ENCODE measurements at places on chromosomes 5 and 9.

- DNase-seq, result no peak
Observed at GRCh38 chr5:179309751-179310320, 35.4 kb downstream of the ADAMTS2 start.

GRCh38 chr5:74542482-74542881 is 98.0 kb downstream of the ENC1 start:
- DNase-seq, result no peak

DNA sequence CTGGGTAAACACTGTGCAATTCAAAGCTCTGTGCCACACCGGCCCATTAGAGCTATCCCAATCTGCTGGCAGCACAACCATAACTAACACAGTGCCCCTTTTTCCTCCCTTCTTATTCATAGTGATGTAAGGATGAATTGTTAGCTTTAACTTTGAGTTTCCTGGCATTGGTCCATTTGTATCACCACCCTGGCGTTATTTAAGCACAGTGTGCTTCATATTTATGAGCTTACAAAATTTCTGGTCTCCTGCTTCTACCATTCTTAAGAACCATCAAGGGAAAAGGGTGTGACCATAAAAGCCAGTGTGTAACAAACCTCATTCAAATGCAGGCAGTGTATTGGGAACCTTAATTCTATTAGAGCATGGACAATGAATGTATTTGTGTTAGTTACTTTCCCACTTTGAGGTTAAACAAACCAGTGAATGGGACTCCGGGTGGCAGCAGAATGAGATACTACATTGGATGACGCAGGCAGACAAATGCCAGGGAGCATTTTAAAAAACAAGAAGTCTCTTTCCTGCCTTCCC is 222.6 kb downstream of the TMEM161B start:
- no peak for DNase-seq

DNA sequence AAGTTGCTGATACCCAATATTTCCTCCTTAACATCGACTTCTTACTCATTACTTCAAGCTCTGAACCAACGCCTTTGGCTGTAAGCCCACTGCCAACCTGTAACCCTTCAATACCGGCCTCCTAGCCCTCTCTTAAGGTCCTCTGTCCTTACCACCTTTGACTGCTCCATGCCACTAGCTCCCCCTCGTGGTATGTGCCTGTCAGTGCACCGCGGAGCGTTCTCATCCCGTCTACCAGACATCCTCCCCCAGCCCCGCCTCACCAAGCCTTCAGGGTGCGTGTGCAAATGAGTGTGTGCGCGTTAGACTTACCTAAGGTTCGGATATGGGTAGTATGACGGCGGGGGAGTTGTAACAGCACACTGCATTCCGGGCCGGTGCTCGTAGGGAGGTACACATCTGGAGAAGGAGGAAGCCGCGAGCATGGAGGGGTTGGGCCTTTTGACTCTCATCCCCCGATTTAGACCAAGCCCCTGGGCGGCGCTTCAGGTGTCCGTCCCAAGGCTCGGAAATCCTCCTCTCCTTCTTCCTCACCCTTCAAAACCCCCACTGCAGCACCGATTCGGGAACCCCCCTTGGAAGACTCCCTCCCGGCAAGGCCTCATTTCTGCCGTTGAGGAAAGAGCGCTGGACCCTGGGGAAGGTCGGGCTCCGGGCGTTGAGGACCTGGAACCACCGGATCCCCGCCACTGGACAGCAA is 2.8 kb upstream of the MYORG start:
- peak; percentile 73 for DNase-seq

DNA sequence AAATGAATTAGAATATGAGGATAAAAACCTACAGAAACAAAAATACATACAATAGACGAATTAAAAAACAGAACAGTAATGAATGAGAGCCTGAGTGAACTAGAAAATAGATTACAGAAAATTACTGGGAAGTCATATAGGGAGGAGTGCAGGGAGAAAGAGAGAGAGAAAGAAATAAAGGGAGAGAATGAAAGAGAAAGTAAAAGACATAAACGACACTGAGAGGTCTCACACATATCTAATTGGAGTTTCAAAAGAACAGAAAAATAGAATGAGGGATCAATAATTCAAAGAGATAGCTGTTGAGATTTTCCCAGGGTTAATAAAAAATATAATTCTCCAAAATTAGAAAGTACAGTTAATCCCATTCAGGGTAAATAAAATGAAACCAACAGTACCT is 156.4 kb upstream of the FTMT start:
- no peak for DNase-seq

- DNase-seq, result no peak
Observed at GRCh38 chr5:33890131-33891032, 1.4 kb downstream of the ADAMTS12 start.

DNA sequence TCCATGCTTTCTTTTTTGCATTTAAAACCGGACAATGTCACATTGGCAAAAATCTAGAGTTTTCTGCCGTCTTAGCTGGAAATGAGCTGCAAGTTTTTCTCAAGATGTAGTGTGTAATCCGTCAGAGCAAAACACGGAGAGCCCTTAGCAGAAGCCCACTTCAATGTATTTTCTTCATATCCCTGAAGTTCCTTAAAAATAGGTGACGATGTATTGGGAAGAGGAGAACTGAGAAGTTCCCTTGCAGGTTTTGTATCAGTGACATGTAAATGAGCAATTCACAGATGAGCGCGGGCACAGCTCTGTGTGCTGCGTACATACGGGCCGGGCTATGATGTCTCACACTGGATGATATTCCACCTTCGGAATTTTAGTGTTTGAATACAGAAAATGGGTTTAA is 14.8 kb upstream of the CLPTM1L start:
- no peak for DNase-seq

DNA sequence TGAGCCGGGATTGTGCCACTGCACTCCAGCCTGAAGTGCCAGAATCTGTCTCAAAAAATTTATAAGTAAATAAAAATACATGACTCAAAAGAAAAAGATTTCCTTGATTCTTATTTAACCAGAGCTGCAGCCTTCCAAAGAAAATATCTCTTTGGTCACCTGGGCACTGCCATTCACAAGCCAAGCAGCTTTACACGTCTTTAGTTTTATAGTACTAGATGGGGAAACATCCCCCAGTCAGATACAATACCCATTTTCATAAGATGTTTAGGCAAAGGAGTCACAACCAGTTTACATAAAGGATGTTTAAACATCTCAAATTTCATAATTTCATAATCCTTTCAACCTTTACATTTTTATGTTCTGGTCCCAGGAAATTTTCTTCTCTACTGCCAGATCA is 13.7 kb upstream of the OXCT1 start:
- no peak for DNase-seq

DNA sequence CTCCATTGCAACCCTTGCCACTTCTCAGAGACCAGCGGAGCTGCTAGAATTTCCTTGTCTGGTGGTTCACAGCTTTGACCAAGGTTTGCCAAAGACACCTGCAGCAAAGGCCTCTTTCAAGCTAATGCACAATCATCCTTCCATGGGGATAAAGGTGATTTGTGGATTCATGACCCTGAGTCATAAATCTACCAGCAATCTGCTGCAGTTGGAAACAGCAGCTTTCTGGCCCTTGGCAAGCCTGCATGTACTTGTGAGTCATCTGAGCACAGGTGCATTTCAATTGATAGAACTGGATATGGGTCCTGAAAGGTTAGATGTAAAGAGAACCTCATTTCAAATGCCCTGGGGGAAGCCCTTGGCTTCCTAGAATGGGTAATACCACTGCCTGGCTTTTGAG is 21.6 kb upstream of the TCF7 start:
- DNase-seq, result no peak

DNA sequence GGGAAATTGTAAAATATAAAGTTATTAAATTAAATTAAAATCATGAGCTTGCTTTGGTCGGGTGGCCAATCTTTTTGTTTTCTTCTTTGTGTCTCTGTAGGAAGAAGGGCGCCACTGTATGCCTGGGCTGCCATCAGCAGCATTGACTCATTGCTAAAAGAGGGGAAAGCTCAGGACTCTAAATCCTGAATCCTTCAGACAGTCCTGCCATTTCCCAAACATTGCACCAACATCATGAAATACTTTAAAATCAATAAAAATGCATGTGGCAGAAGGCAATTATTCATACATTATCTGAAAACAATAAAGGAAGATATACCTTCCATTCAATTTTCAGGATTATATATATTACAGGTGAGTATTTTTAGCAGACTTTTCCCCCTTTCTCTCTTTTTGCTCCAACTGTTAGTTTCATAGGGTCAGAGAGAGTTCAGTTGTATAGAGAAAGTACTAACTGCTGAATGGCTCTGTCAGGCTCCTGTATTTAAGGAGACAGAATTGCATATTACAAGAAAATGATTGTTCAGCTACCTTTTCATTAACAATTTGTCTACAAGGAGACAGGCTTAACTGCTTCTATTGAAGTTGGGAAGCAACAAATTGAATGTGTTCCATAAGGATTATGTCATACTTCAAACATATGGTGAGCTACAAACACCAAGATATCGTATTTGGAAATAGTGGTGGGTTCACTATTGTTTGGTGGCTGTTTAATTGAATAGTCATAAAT is 95.7 kb downstream of the ATPSCKMT start:
- DNase-seq, result no peak

DNA sequence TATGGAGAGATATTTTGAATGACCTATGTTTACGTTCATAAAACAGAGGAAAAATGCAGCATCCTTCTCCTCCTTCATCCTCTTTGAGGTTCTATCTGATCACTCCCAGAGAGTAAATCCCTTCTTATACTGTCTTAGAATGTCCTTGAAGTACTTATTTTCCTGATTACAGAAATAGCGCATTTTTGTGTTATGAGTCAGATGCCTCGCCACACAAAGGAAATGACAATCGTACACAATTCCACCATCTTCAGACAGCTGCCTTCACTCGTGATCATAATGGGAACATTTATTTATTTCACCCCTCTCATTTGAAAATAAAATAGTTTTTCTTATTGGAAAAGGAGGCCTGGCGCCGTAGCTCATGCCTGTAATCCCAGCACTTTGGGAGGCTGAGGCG is 2.4 kb upstream of the GLT6D1 start:
- no peak for DNase-seq

DNA sequence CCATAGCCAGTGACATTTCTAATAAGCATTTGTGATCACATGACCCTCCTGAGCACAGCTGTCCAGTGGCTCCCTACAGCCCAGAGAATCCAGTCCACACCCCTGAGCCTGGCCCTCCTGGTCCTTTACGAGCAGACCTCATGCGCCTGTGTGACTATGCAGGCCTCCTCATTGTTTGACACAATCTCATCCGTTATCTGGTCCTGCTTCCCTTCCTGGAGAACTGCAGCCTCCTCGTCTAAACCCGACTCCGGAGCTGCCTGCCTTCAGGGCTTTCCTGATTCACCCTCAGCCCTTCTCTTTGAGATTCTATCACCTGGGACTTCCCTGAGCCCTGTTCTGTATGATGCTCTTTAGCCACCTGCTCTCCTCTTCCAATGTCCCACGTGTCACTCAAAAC is 79.7 kb downstream of the GPR21 start:
- no peak for DNase-seq

- DNase-seq, result no peak
Observed at GRCh38 chr5:81401266-81401665, 7.3 kb upstream of the ACOT12 start.

- DNase-seq, result no peak
Observed at GRCh38 chr9:6680797-6681146, 35.2 kb upstream of the GLDC start.

DNA sequence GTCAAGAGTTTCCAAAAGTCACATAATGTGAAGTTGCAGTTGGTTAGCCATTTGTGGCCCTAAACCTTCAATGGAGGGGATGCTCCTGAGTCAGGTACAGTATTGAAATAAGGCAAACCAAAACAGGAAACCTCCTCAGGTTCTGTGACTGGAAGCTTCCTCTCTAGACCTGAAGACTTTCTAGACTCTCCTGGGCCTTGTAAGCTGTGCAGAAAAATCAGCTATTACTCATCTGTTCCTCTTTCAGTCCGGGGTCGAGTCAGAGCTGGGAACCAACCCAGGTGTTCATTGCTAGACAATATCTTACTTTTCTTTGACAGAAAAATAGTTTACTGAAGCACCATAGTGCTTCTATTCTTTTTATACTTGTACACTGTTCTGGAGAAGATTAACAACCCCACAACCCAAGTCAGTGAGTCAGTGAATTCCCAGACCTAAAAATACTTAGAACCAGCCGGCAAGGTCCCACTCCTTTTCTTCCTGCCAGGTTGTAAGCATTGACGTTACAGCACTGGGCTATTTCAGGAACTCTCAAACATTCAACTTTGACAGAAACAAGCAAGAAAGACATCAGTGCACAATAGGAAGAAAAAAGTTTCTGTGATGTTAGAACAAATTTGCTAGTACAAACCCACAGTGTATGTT is 47.3 kb downstream of the FSTL4 start:
- DNase-seq, result no peak

GRCh38 chr5:31717561-31717960 is 78.6 kb downstream of the PDZD2 start:
- DNase-seq, result no peak

GRCh38 chr5:91225848-91226686 is 157.1 kb downstream of the ARRDC3 start:
- DNase-seq, result peak; percentile 19

DNA sequence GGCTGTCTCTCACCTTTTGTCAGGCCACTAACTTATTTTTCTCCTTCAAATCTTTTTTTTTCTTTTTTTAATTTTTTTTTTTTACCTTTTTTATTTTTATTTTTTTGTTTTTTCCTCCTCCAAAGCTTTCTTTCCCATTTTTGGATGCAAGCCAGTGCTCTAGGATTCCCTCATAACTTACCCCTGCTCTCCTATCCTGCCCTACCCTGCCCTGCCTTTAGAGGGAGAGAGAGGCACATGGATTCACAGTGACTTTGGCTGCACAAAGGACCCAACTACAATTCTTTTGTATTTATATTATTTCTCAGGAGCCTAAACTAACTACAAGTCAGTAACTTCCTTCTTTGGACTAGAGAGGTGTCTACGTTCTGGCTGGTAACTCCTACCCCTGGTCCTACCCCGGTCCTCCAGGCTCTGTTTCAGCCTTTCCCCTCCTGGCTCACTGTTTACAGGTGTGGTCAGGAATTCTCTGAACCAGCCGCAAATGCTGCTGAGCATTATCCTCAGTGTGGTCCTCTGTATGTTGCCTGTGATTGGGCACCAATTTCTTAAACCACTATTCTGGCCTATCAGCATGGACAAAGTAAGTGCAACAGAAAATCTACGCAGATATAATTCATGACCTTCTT is 8.4 kb upstream of the RUSC2 start:
- DNase-seq, result no peak

DNA sequence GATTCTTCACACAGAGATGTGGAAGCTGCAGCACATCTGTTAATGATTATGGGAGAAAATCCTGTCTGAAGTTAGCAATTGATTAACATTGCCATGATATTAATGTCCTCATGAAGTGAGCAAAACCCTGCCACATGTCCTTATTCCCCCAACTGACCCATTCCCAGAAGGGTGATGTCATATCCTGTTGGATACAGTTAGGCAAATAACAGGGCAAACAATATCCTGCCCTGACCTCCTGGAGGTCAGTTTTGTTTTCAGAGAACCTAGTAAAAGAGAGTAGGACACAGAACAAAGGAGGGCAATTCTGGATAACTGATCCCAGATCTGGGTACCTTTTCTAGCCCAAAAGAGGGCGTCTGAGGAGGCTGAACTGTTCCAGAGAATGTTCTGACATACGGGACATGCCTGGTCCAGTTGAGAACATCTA is 11.0 kb downstream of the ABLIM3 start:
- DNase-seq, result no peak

GRCh38 chr5:173573126-173573960 is 43.1 kb downstream of the BOD1 start:
- peak; percentile 28 for DNase-seq

- DNase-seq, result no peak
Observed at GRCh38 chr5:169442913-169443784, 140.4 kb upstream of the SPDL1 start.
